ENCODE measurements at places on chromosomes 1 and 21. TPM values are rescaled to one million over a fixed set of nuclear protein-coding genes. Genes with fewer than 3 reads are reported as not detected.

The TFAP2E gene
- 0.71 TPM for total RNA-seq

The CSMD2 gene
- 2.4 TPM for total RNA-seq

The GCSAML gene
- total RNA-seq: 0.06 TPM

The ARMH1 gene
- total RNA-seq: 1.5 TPM

The TSACC gene
- total RNA-seq: not detected

The CASQ2 gene
- 21.3 TPM for total RNA-seq

The MROH9 gene
- 0.10 TPM for total RNA-seq

The KIAA1614 gene
- 9.8 TPM for total RNA-seq

The CYP4B1 gene
- 13.6 TPM for total RNA-seq

The CHAF1B gene
- total RNA-seq: 2.5 TPM

DNA sequence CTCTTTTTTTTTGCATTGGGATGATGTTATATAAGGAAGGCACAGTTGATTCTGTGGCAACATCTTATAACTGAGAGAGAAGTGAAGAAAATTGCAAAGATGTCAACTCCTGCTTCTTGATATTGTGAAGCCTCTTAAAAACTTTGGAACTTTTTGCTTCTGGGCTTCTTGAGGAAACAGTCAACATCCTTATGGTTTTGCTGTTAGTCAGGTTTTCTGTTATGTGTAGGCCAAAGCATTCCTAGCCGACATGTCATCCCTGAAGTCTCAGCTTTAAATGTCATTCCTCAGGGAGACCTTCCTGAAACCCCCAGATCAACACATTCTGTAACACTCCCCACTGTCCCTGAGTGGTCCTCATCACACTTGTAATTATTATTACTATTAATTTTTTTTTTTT lies 12.6 kb downstream of the FALEC start:
- DNase-seq: no peak

DNA sequence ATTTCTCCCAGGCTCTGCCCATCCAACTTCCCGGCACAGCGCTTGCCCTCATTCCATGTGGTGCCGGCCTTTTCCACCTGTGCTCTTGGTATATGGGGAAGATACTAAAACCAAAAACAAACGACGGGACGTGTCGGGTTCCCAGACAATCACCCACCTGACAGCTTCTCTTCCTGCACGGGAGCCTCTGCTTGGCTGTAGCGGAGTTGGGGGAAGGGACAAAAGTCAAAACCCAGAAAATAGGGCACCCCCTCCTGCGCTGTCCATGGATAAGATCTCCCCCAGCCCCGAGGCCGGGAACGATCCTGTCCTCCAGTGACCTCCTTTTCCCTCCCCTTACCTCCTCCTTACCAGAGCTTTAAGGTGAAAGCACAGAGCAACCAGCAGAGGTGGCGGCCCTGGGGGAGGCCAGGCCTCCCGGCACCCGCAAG lies 640 bp downstream of the JTB start:
- DNase-seq: no peak

DNA sequence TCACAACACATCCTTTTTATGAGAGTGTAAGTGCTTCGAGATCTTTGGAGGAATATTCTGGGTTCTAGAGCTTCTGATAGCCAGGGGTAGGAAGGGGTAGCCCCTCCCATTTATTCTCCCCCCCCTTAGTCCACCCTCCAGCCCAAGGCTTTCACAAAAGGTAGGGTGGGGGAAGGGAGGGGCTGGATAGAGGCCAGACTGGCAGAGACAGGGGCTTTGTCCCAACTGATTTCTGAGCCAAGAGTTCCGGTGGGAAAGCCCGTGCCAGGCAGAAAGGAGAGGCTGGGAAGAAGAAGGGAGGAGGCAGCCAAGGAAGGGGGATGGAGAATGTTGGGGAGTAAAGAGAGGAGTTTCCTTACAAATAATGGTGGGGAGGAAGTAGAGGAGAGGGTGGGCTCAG lies 3.1 kb downstream of the BCAN start:
- DNase-seq: no peak

DNA sequence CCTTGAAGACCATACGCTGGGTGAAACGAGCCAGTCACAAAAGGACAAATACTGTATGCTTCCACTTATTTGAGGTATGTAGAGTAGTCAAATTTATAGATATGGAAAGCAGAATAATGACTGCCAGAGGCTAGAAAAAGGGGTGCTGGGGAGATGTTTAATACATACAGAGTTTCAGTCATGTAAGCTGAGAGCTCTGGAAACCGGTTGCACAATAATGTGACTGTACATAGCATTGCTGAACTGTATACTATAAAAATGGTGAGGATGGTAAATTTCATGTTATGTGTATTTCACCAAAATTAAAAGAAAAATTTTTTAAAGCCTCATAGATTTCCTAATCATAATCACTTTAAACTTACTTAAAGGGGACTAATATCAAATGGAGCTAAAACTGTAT lies 110.8 kb downstream of the ZZZ3 start:
- no peak for DNase-seq

DNA sequence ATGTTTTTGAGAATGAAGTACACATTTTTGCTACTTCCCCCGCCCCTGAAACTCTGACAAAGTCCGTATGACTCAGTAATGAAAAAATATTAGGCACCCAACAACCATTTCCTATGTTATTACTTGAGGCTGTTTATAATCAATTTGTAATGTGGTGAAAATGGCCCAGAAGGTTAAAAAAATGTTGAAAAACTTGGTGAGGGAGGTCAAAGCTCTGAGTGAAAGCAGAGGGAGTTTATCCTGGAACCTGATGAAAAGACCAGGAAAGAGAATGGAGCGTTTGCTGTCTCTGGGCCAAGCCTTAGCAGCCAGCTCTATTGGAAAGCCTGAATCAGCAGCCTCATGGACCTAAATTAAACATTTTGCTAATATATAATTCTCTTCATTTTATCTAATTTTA lies 367.7 kb upstream of the NEGR1 start:
- DNase-seq: no peak

GRCh38 chr1:1243266-1243660 lies 3.3 kb downstream of the C1QTNF12 start:
- DNase-seq: no peak

- no peak for DNase-seq
Observed at GRCh38 chr1:29670752-29671151, 434.4 kb downstream of the PTPRU start.

- no peak for DNase-seq
Observed at GRCh38 chr1:28441674-28442073, 64.2 kb upstream of the RCC1 start.

- DNase-seq: no peak
Observed at GRCh38 chr1:43251024-43251423, 18.8 kb upstream of the TMEM125 start.

DNA sequence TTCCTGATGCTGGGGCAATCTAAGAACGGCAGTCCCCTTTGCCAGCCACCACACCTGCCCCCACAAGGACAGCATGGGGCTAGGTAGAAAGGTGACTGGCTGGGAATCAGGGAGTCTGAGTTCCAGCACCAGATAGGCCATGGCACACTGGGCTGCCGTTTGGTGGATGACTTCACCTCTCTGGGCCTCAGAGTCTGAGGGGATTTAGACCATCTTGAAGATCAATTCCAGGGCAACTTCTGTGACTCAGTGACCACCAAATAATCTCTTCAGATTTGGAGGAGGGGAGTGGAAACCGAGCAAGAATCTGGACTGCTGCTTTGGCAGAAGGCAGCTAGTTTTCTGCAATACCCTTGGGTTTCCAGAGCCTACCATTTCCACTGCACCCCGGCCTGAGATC lies 92.1 kb upstream of the EDN2 start:
- DNase-seq: no peak

DNA sequence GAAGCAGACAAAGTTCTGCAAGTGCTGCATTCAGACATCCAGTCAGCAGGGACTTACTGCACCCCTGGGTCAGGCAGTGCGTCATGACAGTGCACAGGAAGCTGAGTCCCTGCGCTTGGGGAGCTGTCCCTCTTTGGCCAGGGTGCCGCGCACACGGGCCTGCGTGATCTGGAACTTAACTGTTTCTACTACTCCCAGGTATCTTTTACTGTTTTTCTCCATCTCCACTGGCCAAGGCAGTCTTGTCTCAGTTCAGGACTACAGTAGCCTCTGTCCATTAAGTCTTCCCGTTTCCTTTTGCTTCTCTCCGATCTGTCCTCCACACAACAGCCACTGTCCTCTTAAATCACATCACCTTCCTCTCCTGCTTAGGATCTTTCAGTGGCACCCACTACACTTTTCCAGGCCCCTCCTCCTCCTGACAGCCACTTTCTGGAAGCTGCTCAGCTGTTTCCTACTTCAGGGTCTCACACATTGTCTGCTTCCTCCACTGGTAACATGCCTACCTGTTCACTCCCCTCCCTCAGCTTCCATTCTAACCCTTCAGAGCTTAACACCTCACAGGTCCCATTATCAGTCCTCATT lies 15.9 kb downstream of the ERRFI1 start:
- no peak for DNase-seq

- DNase-seq: no peak
Observed at GRCh38 chr1:173249349-173249748, 42.2 kb upstream of the TNFSF4 start.

DNA sequence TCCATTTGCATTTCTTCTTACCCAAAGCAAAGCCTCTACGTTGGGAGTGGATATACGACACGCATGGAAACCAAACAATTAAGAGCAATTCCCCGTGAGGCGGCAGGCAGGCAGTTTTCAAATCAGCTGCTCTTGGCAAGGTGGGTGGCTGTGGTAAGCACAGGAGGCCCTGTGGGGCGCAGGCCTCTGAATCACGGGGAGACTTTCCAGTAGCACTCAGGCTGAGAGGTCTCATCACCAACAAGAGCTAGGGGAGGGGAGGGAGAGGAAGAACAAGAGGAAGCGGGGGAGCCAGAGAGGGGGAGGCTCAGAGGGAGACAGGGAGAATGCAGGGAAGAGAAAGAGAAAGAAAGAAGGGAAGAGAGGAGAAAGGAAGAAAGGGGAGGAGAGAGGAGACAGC lies 56.4 kb downstream of the MT1HL1 start:
- DNase-seq: no peak

DNA sequence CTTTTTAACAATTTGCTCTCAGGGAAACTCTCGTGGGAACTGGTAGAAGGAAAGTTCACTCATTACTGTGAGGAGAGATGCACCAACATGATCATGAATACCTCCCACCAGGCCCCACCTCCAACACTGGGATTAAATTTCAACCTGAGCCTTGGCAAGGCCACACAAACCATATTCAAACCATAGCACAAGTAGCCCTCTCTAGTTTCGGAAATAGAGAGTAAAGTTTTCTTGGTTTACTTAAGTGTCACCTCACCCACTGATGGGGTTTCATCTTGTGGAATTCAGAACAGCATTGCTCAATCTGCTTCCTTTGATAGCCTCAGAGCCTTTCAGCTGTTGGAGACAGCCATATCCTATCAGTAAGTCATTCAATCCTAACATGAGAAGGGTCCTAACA lies 25.5 kb upstream of the CCSAP start:
- no peak for DNase-seq

- DNase-seq: no peak
Observed at GRCh38 chr1:59999006-59999405, 72.4 kb upstream of the CYP2J2 start.

DNA sequence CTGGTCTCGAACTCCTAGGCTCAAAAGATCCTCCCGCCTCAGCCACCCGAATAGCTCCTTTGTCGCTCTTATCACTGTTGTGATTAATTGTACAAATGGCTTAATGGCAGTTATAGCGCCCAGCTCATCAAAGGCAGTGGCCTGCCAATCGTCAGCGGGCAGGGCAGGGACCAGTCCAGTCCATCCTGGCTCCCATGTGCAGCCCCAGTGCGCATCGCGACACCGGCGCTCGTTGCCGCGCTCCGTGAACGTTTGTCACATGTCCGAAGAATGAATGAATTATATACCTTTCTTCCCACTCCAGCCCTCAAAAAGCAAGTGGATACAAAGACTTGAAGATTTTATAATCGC lies 18.4 kb downstream of the MTX1 start:
- DNase-seq: peak; percentile 84

GRCh38 chr1:101905283-101905835 lies 91.4 kb downstream of the OLFM3 start:
- no peak for DNase-seq

DNA sequence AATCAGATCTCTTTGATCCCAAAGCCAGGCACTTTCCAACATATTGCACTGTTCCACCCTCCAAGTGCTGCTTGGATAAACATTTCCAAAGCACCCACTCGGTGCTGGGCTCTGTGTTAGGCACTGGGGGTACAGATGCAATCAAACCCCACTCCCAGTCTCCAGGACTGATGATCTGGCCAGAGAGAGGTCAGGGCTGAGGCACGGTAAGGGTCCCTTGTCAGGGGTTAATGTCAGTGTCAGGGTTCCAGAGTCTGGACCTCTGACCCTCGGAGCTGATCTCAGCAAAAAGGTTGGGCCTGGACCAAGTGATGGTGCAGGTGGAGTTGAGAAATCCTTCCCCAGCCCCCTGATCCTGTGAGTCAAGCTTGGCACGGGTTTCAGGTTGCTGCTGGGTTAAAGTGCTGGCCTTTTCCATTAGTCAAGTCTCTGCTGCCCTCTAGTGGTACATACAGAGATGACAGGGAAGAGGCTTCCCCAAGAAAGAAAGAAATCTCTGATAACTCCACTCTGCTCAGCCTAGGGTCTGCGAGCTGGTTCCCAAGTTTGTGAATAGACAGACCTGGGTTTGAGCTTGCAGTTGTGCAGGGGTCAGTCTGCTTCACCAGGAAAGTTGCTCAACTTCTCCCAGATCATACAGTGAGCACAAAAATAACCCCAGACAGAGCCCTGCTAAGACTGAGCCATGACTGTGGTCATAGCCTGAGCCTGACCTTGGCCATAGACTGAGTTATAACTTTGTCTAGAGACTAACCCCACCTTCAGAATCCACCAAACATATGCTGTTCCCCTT lies 74.6 kb downstream of the DMRTA2 start:
- no peak for DNase-seq

GRCh38 chr1:109776911-109777310 lies 13.2 kb upstream of the EPS8L3 start:
- DNase-seq: peak; percentile 86

- DNase-seq: peak; percentile 70
Observed at GRCh38 chr1:202237052-202237451, 43.5 kb downstream of the LGR6 start.

- no peak for DNase-seq
Observed at GRCh38 chr1:175204330-175204729, 11.8 kb upstream of the KIAA0040 start.

- no peak for DNase-seq
Observed at GRCh38 chr1:198267056-198267455, 110.3 kb downstream of the NEK7 start.

- DNase-seq: no peak
Observed at GRCh38 chr21:28063241-28064216, 929.1 kb downstream of the LTN1 start.

GRCh38 chr1:162193815-162194214 lies 124.3 kb downstream of the NOS1AP start:
- DNase-seq: no peak

- no peak for DNase-seq
Observed at GRCh38 chr1:56773341-56774066, 45.7 kb downstream of the FYB2 start.

GRCh38 chr1:53256511-53257453 lies 18.5 kb upstream of the MAGOH start:
- DNase-seq: no peak
